ENCODE measurements at places on chromosomes 2 and 18.
A peak's percentile ranks its signal among the peaks of the same experiment; 100 is the strongest.

GRCh38 chr2:9844036-9844483 is 786 bp downstream of the TAF1B start:
- peak; percentile 30 for DNase-seq

DNA sequence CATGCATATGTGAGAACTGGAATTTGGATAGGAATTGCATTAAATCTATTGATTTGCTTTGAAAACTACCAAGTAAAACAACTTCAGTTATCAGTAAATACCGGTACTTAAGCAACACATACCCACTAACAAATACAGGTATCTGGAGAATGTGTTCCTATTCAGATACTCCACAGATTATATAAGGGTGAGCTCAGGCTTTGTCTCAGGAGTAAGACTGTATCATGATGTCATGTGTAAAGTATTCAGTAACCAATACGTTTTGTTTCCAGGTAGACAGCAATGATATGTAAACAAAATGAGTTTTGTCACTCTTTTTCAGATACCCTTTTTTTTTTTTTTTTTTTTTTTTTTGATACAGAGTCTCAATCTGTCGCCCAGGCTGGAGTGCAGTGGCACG is 74.8 kb downstream of the DSC3 start:
- peak; percentile 32 for DNase-seq

DNA sequence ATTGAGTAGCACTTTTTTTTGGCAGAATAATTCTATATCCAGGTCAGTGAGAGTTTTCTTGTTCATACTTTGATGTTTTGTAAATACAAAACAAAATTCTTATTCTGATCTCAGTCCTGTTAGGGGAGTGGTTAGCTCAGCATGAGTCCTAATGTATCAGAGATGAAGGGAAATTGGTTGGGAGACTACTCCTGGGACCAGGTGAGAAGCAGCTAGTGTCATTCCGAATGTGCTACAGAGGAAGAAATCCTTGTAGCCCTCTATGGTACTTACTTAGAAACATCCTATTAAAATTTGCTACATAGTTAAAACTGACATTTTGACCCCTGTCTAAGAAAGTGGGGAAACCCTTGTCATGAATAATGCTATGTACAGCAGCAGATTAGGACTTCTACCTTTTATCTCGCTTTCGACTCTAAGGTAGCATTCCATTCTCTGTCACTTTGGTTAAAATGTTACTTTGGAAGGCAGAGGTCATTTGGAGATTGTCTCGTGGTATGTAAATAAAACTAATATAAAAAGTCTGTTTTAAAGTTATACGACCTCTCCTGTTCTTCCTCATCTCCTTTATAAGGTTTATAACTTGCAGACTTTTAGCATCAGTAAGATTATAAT is 65.8 kb downstream of the PARD3B start:
- no peak for DNase-seq

- DNase-seq: no peak
Measured at GRCh38 chr18:54967786-54968185, 8.5 kb upstream of the CCDC68 start.

- DNase-seq: no peak
Measured at GRCh38 chr2:85720533-85720932, 26.4 kb downstream of the GNLY start.

DNA sequence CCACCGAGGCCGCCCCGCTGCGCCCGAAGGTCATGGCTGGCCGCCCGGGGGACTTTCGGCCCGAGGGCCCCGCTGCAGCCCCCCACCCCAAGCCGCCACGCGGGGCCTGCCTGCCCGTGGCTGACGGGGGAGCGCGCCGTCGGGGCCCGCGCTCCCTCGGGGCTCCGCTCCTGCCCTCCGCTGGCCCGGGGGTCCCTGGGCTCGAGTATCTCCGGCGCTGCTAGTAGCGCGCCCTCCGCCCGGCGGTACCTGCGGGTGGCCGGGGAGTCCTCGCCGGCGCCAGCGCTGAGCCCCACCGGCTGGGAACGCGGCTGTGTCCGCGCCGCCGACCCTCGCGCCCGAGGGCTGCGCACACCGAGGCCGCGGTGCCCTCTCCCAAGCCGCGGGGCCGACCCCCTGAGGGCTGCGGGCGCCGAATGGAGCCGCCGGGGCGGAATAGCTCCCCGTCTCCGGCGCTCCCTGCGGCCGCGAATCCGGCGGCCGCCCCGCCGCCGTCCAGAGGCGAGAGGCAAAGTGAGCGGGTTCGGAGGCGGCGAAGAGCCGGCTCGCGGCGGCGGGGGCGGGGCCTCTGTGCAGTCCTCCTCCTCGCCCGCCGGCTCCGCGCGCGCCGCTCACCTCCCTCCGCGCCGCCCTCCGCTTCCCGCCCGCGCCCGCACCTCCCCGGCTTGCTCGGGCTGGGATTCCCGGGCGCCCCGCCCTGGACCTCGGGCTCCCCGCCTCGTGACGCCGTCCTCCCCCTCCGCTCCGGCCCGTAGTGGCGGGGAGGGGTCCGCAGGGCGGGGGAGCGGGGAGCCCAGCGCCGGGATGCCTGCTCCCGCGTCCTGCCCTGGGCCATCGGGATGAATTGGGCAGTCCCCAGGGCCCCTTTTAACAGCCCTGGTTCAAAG is at the start of gene KCNG3:
Gene KCNG3, minus strand, starts transcription at position 515 of the 887 bp plus-strand sequence. Its CDS starts 481 bp downstream, at position 34.
- DNase-seq: peak; percentile 90

DNA sequence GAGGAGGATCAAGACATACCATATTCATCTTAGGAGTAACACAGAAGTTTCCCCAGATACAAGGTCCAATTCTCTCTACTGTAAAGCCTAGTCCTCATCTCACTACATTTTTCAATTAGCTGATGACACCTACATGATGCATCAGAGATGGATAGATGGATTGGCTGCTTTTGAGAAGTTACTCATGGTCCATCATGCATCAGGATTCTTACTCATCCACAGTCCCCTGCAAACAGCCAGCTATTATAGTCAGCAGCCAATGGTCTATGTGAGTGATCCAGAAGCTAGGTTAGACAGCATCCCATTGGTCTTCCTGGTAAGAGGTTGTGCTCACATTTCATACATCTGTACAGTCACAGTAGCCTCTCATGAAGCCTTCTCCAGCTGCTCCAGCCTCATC is 154.5 kb upstream of the NRP2 start:
- peak; percentile 19 for DNase-seq

DNA sequence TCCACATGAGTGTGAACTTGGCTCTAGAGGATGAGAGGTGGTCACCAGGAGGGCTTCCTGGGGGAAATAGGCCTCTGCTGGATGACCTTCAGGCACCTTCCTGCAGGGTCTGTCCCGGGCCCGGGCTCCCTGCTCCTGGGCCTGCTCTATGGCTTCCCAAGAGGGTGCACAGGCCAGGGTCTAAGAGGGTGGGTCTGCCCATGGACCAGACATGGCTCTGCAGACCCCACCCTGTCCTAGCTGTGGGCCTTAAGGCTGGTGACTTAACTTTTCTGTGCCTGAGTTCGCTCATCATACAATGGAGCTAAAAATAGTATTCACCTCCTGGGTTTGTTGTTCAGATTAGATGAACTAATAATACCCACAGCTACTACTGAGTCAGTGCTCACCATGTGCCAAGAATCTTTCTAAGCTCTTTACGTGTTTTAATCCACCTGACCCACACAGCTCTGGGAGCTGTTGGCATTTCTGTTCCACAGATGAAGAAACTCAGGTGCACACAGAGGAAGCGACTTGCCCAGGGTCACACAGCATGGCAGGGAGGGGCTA is 14.4 kb downstream of the INHBB start:
- no peak for DNase-seq

- peak; percentile 89 for DNase-seq
Measured at GRCh38 chr18:45197526-45197970, 417.7 kb upstream of the SLC14A2 start.

DNA sequence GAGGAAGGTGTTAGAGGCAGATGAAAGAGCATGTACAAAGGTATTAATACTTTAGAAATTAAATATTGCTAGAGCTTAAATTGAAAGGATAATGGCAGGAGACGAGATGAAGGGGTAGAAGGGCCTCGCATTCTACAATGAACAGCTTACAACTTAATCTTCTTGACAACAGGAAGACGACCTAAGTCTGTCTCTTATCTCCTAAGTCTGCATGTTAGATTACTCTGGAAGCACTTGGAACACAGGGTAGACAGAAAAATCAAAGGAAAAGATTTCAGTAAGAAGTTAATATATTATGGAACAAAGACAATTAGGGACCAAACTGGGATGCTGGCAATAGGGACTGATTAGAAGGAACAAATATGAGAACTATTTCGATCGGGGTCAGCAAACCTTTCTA is 34.9 kb downstream of the SMC6 start:
- DNase-seq: no peak

- DNase-seq: no peak
Measured at GRCh38 chr2:158665536-158666302, 129.4 kb upstream of the DAPL1 start.

DNA sequence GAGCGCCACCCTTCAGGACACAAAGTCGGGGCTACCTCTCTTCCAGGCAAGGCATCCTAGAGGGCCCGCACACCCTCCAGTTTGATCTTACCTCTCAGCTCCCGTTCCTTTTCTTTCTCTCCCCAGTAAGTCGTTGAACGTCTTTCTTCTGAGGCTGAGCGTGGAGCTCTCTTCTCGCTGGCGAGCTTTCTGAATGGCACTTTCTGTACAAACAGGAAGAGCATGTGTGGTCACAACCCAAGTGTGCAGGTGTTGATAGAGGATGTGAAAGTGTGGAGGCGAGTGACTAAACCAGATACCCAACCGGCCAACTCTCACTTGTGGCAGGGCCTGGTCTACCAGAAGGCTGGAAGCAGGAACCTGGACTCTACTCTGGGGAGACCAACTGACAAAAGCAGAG is at the start of gene AFF3:
Gene AFF3, minus strand, starts transcription at position 198 of the 400 bp plus-strand sequence. CDS start 38,136 bp downstream, outside the sequence.
- DNase-seq: no peak

GRCh38 chr2:239402666-239403065 is 1.8 kb upstream of the HDAC4 start:
- no peak for DNase-seq

- DNase-seq: peak; percentile 28
Measured at GRCh38 chr18:61820882-61821281, 71.9 kb downstream of the RNF152 start.

DNA sequence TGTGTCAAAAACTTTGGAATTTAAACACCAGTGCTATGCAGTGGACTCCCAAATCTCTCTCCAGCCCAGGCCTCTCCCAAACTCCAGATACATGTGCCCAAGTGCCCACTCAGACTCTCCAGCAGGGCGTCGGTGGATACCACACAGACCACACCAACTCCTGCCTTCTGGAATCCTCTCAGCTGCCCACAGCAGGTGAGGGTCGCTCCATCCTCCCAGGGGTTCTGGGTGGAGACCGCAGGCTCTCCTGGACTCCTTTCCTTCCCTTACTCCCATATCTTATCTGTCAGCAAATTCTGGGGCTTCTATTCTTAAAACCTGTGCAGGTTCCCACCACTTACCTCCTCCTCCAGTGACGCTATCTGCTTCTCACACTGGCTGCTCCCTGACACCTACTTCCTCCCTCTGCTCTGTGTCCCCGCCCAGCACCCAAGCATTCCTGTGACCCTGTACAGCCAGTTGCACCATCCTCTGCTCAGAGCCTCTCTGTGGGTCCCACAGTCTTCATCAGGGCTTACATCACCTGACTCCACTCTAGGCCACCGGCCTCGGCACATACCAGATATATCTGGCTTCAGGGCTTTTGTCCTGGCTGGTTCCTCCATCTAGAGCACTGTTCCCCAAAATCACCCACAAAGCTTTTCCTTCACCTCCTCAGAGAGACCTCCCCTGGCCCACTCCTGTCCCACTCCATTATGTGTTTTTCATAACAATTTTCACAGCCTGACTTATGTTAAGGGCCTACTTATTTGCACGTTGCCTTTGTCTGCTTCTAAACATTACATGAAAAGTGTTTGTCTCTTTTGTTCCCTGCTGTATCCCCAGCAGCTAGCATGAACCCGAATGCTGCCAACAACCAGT is 2.6 kb upstream of the IMP4 start:
- no peak for DNase-seq

DNA sequence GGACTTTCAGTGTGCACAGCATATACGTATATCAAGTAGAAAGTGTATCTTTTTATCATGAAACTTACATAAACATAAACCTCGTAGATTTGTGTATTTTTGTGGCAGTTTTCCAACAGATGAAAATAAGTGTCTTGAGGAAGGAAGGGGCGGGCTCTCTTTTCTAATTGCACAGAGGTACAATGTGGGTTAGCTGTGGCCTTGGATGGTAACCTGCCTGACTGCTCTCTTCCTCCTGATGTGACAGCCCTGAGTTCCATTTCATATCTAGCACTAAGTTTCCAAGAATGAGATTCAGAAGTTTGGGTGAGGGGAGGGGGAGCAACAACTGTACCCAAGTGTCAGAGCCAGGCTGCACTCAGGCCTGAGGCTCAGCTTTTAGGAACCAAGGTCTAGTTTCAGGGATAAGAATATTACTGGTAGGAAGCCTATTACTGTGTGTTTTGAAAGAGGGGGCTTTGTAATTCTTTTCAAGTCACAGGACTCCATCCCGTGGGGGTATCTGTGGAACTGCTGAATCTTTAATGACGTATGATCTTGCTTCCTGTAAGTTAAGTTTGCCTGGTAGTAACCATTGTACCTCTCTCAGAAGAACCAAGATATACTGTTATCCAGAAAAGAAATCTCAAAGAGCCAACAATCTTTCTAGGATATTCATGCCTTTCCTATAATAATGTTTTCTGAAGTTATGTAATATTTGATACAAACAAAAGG is 483.7 kb downstream of the PTPRM start:
- no peak for DNase-seq

- DNase-seq: no peak
Measured at GRCh38 chr2:62186156-62186905, 9.6 kb upstream of the B3GNT2 start.

DNA sequence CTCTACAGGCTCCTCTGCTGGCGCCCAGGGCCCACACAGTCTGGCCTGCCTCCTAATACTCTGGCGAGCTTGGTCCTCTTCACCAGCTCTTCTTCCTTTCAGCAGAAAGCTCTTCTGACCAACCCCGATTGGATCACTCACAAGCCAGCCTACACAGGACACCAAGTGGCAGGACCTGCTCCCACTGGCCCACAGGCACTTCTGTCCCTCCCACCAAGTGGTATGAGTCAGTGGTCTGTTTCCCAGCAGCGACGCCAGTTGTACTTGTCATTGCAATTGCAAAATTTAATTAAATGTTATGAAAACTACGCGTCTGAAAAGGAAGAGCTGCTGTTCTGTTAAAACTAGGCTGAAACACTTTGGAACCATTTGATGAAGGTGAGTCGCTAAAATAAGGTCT is 46.7 kb downstream of the NDUFA10 start:
- no peak for DNase-seq

- DNase-seq: no peak
Measured at GRCh38 chr2:85009019-85009618, 38.2 kb downstream of the KCMF1 start.

GRCh38 chr2:157875641-157876065 is 477 bp downstream of the ACVR1 start:
- peak; percentile 84 for DNase-seq

Measured in DMS53 (cell line).